ENCODE measurements at places on chromosomes 7 and 10.

DNA sequence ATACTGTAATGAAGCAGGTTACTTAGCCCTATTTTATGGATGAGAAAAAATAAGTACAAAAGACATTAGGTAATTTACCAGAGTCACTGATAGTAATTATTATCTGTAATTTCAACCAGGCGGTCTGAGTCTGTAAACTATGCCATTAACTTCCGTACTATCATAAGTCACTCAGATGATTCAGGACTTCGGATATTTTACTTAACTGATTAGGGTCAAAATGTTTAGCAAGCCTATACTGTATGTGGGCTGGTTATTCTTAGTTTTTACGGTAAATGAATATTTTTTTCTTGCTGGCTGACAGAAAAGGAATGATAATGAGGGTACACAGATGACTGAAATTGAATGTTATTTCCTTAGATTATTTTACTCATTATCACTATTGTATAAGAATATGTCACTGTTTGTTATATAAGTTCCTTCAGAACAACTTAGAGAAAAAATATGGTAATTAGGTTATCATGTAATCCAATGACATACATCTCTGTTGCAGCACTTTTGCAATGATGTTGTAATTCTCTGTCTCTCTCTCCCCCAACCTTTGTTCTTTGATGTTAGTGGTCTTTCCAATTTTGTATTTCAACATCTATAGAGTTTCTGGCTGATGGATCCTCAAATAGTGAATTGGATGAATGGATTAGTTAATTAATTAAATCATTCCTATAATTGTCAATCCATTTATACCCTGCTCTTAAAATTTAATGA is 165.6 kb downstream of the ZEB1 start:
- DNase-seq = no peak

GRCh38 chr7:74443543-74444247 is 10.0 kb upstream of the GTF2IRD1 start:
- DNase-seq = no peak

- DNase-seq = no peak
Observed at GRCh38 chr10:1939016-1939415, 201.7 kb upstream of the ADARB2 start.

- DNase-seq = peak; percentile 40
Observed at GRCh38 chr7:72176875-72177274, 235.3 kb downstream of the CALN1 start.

GRCh38 chr10:127776816-127777215 is 39.8 kb downstream of the FOXI2 start:
- DNase-seq = no peak

GRCh38 chr7:96300502-96300901 is 21.4 kb downstream of the SLC25A13 start:
- DNase-seq = no peak

DNA sequence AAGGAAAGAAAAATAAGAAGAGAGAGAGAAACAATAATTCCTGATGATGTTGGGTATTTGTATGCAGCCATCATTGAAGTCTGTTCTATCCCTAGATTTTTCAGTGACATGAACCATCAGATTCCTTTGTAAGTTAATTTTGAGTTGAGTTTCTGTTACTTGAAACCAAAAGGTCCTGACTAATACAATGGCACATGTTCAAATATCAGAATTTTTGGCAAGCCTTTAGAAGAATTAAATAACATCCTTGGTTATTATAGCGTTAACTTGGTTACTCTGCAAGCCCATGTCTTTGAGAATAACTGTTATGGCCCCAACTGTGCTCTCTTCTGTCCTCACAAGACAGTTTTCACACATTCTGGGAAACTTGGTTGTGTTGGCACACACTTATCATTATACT is 66.5 kb downstream of the SYPL1 start:
- DNase-seq = no peak

DNA sequence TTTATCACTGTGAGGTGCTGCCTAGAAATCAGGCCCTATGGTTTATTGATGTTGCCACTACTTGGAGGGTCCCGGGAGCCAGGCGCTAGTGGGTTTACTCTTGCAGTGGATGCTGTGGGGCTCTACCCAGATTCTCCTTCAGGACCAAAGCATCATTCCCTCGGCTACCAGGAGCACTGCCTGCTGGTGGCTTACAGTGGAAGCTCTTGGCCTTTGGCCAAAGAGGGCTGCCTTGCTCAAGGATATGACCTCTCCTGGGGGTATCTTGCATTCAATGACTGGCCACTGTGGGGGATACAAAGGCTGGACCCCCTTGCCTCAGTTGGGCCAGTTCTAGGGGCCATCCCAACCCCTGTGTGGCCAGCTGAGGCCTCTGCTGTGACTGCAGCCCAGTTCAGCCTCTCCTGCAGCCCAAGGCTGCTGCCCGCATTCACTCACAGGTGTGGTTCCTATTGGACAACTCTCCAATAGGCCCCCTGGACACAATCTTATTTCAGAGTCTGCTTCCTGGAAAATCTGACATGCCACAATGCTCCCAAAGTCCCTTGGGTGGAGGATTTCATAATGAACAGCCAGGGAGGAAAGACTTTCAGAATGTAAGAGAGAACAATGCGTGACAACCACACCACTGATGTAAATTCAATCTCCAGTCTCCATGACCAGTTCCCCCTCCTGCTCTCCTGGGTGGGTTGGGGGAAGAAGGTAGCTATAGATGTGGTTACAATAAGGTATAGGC is 196.3 kb downstream of the SNX10 start:
- no peak for DNase-seq
